Left renal pelvis (tissue), 4 donors: ENCODE measurements at places on chromosomes 5 and 9. TPM values are rescaled to one million over a fixed set of nuclear protein-coding genes. Genes with fewer than 3 reads are reported as not detected.
A peak's percentile ranks its signal among the peaks of the same experiment; 100 is the strongest.

DNA sequence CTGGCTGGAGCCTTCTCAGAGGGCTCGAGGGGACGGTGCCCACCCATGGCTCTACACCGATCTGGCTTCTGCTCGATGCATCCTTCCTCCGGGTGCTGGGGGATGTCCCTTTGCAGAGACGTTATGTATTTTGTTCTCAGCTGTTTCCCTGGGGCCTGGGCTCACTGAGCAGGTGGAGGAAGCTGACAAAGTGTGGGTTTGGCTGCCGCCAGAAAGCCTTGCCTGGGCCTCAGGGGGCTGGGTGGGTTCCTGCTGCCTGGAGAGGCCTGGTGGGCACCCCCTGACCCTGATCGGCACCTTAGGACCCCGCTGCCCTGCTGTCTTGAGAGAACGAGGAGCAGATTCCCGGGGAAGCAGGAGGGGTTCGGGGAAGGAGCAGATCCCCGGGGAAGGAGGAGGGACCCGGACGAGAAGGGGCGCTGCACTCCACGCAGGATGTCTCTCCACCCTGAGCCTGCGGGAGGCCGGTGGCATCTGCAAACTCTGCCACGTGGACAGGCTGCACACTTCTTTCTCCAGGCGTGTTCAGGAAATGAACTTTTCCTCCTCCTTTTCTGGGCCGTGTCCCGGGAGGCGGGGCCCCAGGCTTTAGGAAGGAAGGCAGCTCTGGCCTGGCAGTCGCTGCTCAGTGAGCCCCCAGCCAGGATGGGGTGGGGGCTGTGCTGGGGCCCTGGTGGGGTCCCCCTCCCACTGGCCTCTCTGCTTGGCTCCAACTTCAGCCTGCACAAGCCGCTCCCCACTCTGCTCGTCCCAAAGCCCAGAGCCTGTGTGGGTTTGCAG lies 148.9 kb downstream of the RXRA start:
- DNase-seq: peak; percentile 59

Gene CCDC69
- polyA plus RNA-seq: 4.5 TPM

DNA sequence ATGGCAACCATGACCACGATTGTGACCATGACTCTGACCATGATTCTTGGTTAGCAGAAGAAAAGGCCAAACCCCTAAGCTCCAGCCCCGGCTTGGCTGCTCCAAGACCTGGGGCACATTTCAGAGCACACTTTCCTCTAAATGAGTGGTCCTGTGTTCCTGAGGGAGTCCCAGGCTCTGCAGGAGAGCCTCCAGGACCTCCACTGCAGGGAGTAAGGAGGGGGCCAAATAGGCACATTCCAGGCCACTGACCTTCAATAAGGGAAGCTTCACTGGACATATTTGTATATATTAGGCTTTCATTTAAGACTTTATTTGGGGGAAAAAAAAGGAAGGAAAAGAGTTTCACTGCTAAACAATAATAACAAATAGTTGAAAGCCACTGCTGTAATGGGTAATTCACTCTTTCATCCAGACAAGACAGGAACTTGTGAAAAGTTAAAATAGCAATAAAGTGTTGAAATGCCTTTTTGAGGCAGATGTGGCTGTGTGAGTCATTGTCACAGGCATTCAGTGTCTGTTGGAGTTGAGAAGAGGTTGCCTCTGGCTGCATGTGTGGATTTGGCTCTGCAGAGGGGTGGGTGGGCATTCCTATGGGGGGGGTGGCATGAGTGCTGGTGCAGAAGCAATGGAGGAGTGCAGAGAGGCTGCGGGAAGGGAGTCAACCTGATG lies 63.9 kb upstream of the TGFBR1 start:
- DNase-seq: no peak

Gene SMAD5
- 86.8 TPM for polyA plus RNA-seq

- DNase-seq: no peak
Measured at GRCh38 chr9:110808599-110808980, 140.0 kb downstream of the MUSK start.

GRCh38 chr5:100406640-100407039 lies 128.5 kb upstream of the FAM174A start:
- DNase-seq: no peak

GRCh38 chr5:139446956-139447779 lies 7.8 kb upstream of the DNAJC18 start:
- no peak for DNase-seq

Gene LTC4S
- polyA plus RNA-seq: 4.1 TPM

GRCh38 chr5:57989378-57989777 lies 470.5 kb downstream of the PLK2 start:
- no peak for DNase-seq

GRCh38 chr5:177133096-177133852 lies at the start of gene NSD1:
NSD1 (plus strand) TSS chr5:177133773; CDS start chr5:177135104, 1,331 bp downstream.
- DNase-seq: peak; percentile 88

- DNase-seq: no peak
Measured at GRCh38 chr5:52564587-52564986, 223.1 kb upstream of the ITGA1 start.

- no peak for DNase-seq
Measured at GRCh38 chr9:84839541-84839940, 170.0 kb downstream of the NTRK2 start.

DNA sequence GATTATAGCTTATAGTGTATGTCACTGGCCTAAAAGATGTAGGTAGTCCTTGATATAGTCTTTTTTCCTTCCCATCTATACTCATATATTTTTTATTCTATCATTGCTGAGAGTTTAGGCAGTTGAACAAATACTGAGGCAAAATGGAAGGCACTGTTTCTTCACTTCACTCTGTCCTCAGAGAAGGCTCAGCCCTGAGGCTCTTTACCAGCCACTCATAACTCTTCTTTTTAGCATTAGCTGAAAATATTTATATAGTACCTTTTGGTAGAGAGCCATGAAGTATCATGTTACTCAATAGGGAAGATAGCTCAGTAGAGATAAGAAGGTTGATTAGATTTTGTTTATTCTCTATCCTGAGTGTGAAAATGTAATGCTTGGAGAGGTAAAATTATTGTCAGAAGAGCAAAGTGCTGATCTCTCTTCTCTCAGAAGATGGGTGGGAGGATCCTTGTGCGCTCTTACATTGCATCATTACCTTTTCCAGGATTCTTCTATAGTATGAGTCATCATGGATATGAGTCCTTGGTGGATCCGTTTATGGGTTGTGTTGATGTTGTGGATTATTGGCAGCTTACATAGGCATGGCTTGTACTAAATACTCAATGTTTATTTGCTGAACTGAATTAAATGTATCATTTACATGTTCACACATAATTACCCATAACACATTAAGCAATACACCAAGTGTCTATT lies 88.1 kb downstream of the ANXA1 start:
- DNase-seq: no peak

DNA sequence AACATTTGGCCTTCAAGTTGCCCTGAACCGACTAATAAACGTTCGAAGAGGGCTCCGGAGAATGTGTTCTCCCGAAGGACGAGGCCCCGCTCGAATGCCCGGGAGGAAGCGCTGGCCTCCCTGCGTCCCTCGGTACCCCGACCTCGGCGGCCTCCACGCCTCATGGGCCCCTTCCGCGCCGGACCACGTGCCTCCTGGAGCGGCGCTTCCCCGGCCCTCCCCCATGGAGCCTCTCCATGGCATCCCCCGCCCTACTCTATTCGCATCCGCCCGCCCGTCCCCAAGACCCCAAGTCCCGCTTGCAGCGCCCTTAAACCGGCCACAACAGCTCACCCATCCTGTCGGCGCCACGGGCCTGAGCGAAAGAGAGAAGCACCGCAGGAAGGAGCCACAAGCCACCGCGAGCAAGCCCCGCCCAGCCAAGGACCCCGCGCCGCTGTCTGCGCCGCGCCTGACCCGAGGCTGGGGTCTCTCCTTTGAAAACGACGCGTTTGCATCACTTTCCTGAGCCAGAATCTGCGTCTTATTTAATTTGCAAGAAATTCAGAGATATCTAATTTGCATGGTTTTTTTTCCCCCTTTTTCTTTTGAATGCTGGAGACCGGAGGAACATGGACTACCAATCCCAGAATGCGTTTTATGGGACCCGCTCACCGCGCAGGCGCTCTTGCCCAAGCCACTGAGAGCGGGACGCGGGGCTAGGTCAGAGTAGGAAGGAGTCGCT lies at the start of gene RPS23:
Gene RPS23, minus strand, starts transcription at position 368 of the 724 bp plus-strand sequence. Its CDS starts 31 bp downstream, at position 337.
- DNase-seq: peak; percentile 87

DNA sequence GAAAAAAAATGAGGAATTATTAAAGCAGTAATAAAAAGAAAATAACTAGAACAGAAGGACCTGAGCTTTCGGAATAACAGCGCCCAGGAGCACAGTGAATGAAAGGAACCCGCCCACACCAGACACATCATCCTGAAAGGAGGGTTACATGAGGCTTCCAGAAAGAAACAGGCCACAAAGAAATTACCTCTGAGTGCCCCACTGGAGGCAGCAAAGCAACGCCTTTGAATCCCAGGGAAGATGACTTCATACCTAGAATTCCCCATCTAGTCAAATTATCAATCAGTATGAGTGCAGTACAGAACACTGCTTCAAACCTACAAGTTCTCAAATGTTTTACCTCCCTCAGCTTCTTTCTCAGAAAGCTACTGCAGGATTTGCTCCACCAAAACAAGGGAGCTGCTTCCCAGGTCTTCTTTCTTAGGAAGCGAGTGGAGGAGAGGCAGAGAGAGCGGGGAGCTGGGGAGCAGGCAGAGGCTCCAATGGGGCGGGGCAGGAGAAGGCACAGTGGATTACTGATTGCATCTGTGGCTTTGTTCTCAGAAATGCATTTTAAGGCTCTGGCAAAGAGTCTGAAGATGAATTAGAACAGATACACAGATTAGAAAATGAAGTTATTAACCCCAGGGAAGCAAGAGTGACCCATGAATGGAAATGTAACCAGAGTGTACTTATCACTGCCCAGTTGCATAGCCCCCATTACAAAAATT lies 87.1 kb downstream of the SEMA4D start:
- no peak for DNase-seq

Gene DNAH5
- 2.4 TPM for polyA plus RNA-seq

DNA sequence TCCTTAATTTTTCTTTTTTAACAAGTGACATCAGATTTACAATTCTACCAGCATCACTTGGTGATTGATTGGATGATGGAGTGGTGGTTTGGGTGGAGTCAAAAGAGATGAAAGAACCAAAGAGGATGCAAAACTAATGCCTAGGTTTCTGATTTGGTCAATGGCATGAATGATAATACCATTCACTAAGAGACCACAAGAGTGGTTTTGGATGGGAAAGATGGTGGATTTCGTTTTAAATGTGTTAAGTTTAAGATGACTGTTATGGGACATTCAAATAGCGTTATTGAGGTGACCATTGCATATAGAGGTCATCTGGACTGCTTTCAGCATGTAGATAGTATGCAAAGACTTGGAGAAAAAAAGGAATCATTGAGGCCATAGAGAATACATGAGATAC lies 3.6 kb downstream of the SMC5 start:
- no peak for DNase-seq

DNA sequence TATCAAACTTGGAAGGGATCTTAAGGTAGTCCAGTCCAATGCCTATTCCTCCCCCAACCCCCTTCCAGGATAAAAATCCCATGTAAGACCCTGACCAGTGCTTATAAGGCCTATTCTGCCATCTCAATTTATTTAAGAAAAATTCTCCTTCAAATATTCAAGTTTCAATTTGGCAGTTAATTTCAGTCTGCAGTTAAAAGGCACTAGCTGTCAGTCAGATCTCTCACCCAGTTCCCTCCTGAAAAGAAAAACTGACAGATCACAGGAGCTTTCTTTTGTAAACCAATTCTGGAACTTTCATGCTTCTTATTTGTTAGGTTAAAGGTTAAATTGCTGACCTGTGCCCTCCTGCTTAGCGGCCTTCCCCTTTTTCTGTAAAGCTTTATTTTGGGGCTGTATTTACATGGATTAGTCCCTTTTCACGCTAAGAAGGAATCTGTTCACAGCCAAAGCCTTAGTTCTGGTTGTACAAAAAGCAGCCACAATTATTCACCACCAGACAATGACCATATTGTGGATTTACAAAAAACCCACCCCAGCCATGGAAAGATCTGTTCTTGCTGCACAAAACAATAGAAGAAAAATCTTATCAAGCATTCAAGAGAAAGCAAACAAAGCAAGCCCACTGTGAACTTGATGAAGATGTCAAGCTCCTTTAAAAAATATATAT lies 68.7 kb downstream of the DENND1A start:
- DNase-seq: no peak

GRCh38 chr9:1938675-1939170 lies 76.4 kb upstream of the SMARCA2 start:
- no peak for DNase-seq

- no peak for DNase-seq
Measured at GRCh38 chr9:5518171-5518936, 8.0 kb downstream of the PDCD1LG2 start.

Gene GRM6
- 0.49 TPM for polyA plus RNA-seq

Gene ANKRD34B
- 0.49 TPM for polyA plus RNA-seq

- peak; percentile 79 for DNase-seq
Measured at GRCh38 chr5:95730730-95731570, at the start of gene RHOBTB3. RHOBTB3 (plus strand) TSS chr5:95731336; CDS start chr5:95731683, 347 bp downstream.

DNA sequence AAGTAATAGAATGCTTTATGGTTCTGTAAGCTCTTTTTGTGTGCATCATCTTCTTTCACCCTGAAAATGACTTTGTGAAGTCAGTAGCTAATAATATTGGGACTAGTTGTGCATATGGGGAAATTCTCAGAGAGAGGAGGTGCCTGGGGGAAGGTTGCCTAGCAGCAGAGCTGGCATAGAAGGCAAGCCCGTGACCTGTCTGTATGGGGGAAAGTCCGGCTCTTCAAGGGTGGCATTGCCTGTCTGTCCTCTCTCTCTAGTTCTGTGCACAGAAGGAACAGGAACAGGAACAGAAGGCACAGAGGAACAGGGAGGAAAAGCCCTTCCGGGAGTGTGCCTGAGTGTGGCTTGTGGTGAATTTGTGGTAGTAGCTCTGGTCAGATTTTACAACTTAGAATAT lies 33.1 kb downstream of the SH3GL2 start:
- no peak for DNase-seq

DNA sequence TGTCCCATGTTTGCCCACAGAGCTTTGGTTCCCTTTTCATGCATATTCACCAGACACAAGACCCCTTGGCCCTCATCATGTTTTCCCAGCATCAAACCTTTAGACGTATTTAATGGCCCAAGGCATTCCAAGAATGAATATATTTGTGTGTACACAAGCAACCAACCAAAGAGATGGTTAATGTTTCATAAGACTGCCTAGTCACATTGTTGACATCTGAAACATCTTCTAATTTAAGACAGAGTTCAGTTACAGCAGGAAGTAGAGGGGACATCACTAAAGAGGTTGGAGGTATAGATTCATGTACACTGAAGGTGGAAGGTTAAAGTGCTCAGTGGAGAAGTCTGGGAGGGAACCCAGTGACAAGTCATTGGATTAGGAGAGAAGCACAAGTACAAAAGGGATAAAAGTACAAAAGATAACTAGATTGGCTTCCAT lies 49.1 kb downstream of the SUSD1 start:
- DNase-seq: peak; percentile 48

GRCh38 chr5:51181208-51181894 lies 201.9 kb upstream of the ISL1 start:
- no peak for DNase-seq
